Activated naive CD4-positive, alpha-beta T cell treated with Interleukin-2 at 50 U/mL for 16 hours (primary cell): ENCODE measurements at places on chromosomes 12 and 14.

DNA sequence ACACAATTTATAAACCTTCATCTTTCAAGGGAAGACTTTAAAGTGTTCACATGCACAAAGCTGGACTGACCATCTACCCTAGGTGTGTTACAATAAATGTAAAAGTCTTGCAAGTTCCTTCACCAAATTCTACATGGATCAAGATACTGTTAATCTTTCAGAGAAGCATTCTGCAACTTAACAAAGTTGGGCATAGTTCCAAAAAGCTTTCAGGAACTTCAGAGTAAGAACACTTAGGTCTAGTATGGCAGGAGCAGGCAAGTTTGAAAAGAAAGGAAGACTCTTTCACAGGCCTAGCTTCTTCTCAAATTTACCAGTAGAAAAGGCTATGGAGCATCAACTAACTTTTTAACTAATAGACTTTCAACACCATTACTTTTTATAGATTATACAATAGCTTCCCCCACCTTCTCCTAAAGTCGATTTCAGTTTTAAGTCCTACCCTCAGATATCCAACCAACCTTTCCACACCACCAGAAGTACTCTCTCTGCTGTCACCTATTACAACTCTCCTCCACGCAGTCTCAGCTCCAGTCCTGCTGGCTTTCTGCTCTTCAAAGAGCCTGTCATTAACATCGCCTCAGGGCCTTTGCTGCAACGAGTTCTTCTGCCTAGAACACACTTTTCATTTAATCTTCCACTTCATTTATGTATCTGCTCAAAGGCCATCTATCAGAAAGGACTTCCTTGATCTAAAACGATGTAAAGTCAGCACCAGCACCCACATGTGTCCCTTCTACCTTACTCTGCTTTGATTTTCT lies 333.9 kb downstream of the CEP128 start:
- DNase-seq = no peak

DNA sequence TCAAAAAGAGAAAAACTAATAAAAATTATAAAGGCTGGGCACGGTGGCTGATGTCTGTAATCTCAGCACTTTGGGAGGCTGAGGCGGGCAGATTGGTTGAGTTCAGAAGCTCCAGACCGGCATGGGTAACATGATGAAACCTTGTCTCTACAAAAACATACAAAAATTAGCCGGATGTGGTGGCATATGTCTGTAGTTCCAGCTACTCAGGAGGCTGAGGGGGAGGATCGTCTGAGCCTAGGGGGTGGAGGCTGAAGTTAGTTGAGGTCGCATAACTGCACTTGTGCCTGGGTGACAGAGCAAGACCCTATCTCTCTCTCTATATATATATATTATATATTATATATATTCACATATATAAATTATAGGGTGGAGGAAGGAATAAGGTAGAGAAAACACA lies 32.5 kb upstream of the ANO2 start:
- DNase-seq = no peak

GRCh38 chr14:61026526-61026925 lies 45.5 kb downstream of the SLC38A6 start:
- no peak for DNase-seq

DNA sequence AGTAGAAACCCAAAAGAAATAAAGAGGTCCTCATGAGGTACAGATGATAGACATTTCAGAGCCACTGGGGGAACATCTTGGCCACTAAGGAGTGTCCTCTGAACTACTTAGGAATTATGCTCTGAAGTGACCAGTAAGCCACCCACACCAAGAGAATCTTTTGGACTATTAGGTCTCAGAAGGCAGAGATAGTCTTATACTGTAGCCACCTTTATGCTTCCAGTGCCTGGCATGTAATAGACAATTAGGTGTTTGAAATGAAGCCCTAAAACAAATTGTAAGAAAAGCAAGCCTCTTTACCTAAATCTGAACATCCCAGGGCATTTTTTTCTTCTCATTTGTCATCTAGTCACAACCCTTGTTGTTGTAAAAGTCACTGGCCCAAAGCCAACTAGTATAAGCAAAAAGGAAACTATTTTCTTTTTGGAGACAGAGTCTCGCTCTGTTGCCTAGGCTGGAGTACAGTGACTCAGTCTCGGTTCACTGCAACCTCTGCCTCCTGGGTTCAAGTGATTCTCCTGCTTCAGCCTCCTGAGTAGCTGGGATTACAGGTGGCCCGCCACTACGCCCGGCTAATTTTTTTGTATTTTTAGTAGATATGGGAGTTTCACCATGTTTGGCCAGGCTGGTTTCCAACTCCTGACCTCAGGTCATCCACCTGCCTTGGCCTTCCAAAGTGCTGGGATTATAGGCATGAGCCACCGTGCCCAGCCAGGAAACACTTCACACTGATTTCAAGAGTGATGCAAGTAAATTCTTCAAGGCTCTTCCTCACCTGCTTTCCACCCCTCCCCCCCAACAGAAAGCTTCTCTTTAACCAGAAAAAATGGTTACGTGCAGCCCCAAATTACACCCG lies 11.1 kb downstream of the PLEKHA5 start:
- no peak for DNase-seq

DNA sequence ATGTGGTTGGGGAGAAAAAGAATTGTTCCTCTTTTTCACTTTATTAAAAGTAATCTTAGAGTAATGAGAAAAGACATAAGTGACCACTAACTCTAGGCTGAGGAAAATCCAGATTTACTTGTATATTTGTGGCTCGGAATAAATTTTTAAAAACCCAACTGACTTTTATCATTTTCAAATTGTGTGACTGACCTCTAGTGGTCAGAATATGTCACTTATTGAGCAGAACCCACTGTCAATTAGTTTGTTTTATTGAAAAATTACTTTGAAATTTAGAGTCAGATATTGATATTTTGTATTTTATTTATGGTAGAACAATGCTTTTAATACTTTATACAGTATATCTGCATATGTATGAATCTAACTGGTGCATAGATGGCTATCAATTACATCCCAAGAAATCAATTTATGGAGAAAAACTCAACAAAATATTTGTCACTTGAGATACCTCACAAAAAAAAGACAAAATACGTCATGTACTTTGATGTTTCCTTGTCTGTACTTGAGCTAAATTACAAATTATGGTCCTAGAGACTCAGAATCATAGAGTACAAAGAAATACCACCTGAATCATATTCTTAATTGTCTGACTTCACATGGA lies 229.4 kb downstream of the CNTN1 start:
- no peak for DNase-seq

GRCh38 chr12:59845293-59845692 lies 249.5 kb downstream of the SLC16A7 start:
- no peak for DNase-seq

DNA sequence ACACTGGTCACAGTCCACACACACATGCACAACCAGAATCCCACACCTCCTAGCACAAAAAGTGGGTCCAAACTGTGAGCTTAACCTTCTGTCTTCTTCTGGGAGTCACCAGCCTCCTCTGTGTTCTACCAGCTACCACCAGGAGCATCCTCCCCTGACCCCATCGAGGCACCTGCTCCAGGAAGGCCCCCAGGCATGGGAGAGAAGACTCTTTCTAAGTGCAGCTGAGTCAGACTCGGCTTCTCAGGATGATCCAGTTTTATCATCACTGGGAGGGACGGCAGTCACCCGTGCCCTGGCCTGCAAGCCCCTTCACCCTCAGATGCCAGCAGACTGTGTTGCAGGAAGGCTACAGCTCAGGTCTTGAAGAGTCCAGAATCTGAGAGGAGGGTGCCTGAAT lies 7.9 kb upstream of the ENDOU start:
- DNase-seq = no peak

- DNase-seq = no peak
Observed at GRCh38 chr12:54997929-54998522, 13.5 kb upstream of the TESPA1 start.

DNA sequence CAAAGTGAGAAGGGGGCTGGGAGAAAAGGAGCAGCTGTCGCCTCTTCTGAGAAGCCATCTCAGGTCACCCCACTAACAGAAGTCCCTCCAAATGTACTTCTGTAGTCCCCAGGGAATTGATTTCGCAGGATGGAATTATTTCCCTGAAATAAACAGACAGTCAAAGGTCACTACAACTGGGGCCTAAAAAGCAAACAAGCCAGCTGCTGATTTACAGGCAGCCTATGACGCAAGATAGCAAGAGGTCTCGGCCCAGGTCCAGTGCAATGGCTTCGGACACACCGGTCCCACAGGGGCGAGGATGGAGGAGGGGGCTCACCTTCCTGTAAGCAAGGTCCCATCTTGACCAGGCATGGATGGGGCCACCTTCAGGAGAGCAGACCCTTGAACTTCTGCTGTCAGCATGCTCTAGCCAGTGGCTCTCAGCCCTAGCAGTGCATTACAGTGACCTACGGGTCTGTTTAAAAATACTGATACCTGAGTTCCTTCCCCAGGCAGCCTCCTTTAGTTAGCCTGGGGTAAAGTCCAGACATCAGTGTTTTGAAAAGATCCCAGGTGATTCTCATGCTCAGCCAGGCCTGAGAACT lies 18.1 kb downstream of the NUAK1 start:
- no peak for DNase-seq

- DNase-seq = no peak
Observed at GRCh38 chr12:75577812-75578211, 66.4 kb upstream of the KRR1 start.
